ENCODE measurements at places on chromosomes 2 and 18.

GRCh38 chr2:180145163-180145562, 138.1 kb upstream of the CWC22 start:
- DNase-seq: no peak

DNA sequence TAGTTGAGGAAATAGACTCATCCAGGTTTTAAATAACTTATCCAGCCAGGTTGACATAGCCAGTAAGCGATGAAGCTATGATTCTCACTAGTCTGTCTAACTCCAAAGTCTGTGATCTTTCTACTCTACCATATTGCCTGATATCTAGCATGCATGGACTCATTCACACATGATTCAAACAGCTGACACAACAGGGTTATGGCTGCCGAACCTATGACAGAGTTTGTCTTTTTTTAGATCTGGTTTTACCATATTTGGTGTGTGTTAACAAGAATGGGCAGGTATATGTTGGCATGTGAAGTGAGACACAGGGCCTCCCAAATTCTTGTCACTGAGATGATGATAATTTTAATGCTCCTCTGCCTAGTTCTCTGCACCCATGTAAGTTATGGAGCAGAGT, 210.6 kb downstream of the BABAM2 start:
- DNase-seq: no peak

DNA sequence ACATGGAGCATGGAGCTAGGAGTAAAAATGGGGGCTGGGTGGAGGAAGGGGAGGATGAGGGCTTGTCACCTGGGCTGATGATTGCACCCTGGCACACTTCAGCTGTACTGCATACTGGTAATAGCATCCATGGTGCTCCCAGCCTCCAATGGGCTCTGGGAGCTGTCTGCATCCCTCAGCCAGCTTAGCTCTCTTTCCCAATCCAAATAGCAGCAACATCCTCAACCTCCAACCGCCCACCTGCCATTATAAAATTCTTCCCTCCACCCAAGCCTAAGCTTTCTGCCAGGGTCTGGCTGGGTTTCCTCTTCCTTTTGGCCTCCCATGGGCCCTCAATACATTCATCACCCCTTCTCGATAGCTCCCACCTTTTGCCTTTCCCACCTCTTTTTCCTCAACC, 110.1 kb downstream of the LYPD1 start:
- DNase-seq: no peak

DNA sequence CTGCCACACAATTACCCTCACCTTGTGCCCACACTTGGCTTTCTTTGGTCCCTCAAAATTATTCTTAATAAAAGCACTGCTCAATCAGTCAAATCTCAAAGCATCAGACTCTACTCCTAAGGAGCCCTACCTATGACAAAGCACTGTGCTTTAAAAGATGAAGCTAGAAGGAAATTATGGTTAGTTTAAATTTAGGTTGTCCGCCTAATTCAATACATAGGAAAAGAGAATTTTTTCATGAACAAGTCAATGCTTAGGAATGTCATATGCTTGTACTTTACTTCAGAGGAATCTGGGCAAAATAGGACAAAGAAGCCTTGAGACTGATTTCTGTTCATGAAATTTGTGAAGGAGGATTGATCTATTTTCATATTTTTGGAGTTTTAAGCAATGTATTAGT, 726.4 kb upstream of the CDH2 start:
- DNase-seq: no peak

- DNase-seq: no peak
Measured at GRCh38 chr2:12613137-12613835, 103.5 kb upstream of the TRIB2 start.

- DNase-seq: no peak
Measured at GRCh38 chr2:133948610-133949290, 305.1 kb upstream of the MGAT5 start.

- peak; percentile 57 for DNase-seq
Measured at GRCh38 chr2:67846370-67847070, 216.3 kb downstream of the C1D start.

- DNase-seq: no peak
Measured at GRCh38 chr2:42653908-42654445, 85.5 kb downstream of the MTA3 start.

GRCh38 chr2:143726151-143726845, 597.1 kb downstream of the ARHGAP15 start:
- no peak for DNase-seq

GRCh38 chr2:180655842-180656454, 324.5 kb upstream of the UBE2E3 start:
- DNase-seq: no peak

- DNase-seq: no peak
Measured at GRCh38 chr2:5725794-5726463, 33.7 kb downstream of the SOX11 start.

- no peak for DNase-seq
Measured at GRCh38 chr2:25881764-25882163, 3.5 kb upstream of the ASXL2 start.

GRCh38 chr2:14420851-14421250, 211.7 kb upstream of the LRATD1 start:
- DNase-seq: no peak

DNA sequence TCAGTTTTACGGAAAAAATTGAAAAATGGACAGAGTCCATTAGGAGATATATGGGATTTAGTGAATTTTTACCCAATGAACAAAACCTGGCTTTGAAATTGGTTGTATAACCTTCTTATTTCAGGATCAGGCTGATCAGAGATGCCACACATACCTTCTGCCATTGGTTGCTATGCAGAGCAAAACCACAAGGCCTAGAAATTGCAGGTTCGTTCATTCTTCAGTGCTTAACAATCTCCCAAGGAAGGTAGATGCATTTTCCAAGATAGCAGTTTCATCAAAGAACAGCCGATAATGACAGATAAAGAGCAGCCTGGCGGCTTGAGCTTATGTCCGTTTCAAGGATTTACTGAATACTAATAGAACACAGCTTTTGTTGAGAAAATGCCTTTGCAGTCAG, 868.8 kb downstream of the EPHA4 start:
- DNase-seq: no peak

DNA sequence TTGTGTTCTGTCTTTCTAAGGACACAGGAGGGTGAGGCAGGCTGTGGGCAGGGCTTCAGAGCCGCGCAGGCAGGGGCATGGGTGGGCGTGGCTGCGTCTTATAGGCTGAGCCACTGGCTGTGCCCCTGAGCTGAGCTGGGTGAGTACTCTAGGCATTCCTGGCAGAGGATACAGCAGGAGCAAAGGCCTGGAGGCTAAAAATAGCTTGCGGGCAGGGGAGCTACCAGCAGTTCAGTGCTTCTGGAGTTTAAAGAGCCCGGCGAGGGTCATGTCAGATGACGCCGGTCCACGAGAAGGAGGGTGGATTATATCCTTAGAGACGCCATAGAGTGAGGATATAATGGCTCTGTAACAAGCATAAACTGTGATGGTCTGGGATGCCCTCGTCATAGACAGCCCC, 31.5 kb upstream of the PDIA6 start:
- DNase-seq: no peak

GRCh38 chr2:231467016-231467545, 2.8 kb upstream of the NCL start:
- DNase-seq: no peak

- no peak for DNase-seq
Measured at GRCh38 chr2:60533101-60534051, 20.1 kb downstream of the BCL11A start.

GRCh38 chr18:56188529-56189275, 449.7 kb downstream of the TXNL1 start:
- DNase-seq: no peak

GRCh38 chr18:79581911-79582310, 97.7 kb upstream of the CTDP1 start:
- no peak for DNase-seq

- DNase-seq: no peak
Measured at GRCh38 chr2:60837123-60837522, 44.3 kb upstream of the REL start.

Measured in activated CD8-positive, alpha-beta memory T cell treated with anti-CD3 and anti-CD28 coated beads, Interleukin-2, amount 50 U/mL, for 48 hours (primary cell).